ENCODE measurements at places on chromosomes 3 and 15.
A peak's percentile ranks its signal among the peaks of the same experiment; 100 is the strongest.

GRCh38 chr15:77693576-77693975, 60.9 kb upstream of the LINGO1 start:
- no peak for DNase-seq

DNA sequence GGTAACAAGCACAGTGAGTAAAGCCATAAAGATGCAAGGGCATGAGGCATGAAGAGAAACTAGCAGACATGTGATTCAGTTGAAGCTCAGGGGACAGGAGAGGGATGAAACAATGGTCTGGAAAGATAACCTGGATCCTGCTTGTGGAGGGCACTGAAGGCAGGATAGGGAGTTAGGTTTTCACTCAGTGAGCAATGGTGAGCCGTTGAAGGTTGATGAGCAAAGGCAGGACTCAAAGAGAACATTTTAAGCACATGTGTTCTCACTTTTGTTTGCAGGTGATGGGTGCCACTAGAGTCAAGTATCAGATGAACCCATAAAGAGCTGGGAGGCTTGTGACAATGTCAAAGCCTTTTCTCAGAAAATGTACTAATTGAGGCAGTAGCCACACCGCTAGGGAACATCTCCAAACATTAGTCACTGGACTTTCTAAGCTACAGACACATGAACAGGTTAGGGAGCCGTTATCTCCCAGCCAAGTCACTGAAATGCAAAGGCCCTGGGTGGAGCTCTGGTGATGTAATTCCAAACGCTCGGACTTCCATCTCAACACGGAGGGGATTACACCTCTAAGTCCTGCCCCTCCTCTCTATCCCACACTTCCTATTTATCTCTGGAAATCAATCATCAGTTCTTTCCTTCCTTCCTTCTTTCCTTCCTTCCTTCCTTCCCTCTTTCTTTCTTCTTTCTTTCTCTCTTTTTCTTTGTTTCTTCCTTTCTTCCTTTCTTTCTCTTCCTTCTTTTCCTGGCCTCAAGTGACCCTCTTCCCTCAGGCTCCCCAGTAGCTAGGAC, 22.7 kb downstream of the KLHL6 start:
- DNase-seq = no peak

DNA sequence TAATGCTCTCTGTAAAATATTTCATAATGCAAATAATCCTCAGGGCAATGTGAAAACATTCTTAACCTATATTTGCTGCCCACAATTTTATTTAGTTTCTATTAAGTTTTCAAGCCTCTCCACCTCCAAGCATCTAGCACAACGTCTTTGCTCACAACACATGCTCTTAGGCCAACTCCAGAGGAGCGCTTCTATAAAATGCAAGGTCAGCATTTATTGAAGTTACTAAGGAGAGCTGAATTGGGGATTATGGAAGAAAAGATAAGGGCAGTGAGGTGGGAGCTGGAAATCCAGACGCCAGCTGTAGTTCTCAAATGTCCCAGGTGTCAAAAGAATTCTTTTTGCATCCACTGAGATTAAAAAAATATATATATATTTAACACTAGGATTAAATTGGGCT, 996 bp downstream of the RABL3 start:
- no peak for DNase-seq

DNA sequence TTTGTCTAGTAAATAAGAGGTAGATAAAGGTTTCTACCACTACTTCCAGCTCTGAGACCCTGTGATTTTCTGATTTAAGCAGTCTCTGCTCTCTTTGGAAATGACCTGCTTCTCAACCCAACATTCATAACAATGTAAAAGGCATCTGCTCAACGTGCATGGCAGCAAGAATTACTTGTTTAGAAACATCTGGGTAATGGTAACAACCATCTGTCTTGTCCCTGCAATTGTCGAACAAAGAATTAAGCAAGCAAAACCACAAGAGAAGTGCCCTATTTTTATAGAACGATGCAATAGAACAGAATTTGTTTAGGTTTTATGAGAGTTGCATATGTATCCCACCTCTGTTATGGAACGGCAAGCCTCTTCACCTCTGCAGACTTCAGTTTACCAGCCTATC, 7.1 kb upstream of the FSIP1 start:
- DNase-seq = no peak

DNA sequence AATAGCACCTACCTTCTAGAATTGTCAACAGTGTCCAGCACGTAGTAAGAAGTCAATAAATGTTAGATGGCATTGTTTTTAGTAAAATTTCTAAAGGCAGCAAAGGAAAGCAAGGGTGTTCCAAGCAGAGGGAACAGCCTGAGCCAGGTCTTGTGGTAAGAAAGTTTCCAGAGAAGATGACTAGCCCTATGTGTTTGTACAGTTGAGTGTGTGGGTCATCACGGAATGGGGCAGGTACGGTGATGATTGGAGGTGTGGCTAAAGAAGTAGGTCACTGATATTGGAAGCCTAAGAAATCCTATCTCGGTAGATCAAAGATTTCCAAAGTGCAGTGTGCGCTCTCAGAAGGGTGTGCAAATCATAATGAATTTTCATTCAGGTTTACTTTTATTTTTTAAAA, 94.2 kb upstream of the BCL6 start:
- no peak for DNase-seq

- no peak for DNase-seq
Measured at GRCh38 chr15:99174567-99175395, 69.9 kb downstream of the SYNM start.

DNA sequence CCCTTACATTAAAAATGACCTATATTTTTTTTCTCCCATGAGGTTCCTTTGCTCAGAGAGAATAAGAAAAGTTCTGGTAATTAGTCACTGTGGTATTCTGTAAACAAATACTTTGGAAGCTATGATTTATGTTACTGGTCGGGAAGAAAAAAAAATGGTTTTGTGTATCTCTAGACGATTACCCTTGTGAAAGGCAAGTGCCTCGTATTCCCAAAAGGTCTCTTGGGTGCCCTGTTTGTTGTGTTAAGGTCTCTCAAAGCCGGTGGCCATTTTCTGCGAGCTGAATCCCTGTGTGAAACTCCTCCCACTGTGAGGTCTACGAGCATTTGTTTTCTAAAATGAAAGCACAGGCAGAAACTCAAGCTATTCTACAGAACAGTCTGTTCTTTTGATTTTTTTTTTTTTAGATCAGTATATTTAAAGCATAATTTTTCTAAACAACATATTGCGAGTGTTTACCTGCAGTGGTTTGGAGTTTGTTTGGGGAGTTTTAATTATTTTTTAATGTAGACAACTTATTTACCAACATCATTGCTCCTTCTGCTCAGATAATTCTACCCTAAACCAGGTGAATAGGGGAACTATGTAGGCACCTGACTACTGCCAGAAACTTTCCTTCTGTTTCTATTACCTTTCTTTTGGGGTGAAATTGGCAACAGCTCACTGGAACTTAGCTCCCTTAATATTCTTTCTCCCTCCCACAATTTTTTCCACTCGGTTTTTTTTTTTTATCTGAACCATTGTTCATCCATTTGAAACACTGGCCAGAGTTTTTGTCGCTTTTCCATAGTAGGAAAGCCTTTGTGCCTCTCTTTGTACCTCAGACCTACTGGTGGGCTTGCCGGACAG, 44.0 kb downstream of the ZBTB38 start:
- DNase-seq = peak; percentile 86

- DNase-seq = no peak
Measured at GRCh38 chr3:56590814-56591213, 33.8 kb downstream of the CCDC66 start.

- DNase-seq = no peak
Measured at GRCh38 chr3:114101101-114101500, 44.6 kb downstream of the QTRT2 start.

DNA sequence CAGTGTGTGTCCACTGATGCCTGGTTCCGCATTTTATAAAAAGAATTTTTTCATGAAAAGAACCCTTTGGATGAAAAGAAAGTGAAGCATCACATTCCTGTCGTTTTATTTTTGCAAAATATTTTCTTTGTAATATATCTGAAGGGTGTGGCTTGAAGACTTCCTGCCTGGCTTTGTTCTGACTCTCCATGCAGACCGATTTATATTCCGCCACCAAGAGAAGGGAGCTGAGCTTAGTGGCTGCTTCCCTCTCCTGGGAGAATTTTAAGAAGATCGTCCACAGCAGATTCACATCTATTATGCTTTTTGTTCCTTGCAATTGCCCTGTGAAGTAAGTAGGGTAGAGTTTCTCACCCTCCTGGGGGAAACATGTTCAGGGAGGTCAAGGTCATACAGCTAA, 45.2 kb upstream of the UMPS start:
- DNase-seq = no peak

- no peak for DNase-seq
Measured at GRCh38 chr15:25635191-25635590, 196.4 kb upstream of the UBE3A start.

DNA sequence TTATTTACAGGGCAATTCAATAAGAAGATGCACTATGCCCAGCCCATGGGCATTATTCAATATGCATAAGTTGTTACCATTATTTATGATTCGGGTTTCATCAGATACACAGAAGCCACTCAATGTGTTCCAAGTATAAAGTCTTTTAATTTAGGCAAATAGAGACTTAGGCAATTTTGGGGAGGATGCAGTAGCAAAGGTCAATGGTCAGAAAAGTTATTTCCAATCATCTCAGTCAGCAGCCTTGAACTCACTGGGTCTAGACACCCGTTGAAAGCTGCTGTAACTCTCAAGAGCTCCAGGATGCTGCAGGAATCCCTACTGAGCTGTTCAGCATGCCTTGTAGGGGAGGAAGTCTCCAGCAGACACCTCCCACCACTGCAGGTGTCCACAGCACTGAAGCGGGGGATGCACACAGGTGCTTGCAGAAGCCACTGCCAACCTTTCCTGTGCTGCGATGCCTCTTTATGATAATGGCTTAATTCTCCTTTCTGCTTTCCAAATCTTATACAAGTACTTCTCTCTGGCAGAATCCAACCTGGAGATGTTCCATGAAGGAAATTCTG, 155.0 kb upstream of the SUCLG2 start:
- DNase-seq = peak; percentile 11

GRCh38 chr3:123498761-123499160, 49.9 kb upstream of the ADCY5 start:
- DNase-seq = no peak

GRCh38 chr3:142484912-142485435, 37.1 kb upstream of the XRN1 start:
- DNase-seq = no peak

DNA sequence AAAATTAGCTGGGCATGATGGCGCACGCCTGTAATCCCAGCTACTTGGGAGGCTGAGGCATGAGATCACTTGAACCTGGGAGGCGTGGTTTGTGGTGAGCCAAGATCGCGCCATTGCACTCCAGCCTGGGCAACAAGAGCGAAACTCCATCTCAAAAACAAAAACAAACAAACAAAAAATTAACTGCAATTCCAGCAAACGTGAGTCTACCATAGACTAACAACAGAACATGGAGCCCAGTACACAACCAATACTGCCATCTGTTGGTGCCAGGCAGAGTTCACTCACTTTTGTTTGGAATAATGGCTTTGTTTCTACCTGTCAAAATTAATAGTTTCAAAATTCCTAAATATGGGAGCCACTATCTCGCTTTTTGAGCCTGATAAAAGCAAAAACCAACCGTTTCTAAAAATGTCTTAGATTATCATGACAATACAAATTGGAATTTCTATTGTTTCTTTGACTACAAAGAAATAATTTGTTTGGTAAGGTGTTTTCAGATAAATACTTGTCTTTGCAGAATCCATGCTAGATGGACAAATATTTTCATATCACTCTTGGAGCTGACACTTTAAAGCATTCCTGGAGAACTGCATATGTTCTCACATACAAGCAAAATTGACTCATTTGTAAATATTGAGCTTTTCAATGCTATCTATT, 45.0 kb downstream of the GPR176 start:
- peak; percentile 36 for DNase-seq

DNA sequence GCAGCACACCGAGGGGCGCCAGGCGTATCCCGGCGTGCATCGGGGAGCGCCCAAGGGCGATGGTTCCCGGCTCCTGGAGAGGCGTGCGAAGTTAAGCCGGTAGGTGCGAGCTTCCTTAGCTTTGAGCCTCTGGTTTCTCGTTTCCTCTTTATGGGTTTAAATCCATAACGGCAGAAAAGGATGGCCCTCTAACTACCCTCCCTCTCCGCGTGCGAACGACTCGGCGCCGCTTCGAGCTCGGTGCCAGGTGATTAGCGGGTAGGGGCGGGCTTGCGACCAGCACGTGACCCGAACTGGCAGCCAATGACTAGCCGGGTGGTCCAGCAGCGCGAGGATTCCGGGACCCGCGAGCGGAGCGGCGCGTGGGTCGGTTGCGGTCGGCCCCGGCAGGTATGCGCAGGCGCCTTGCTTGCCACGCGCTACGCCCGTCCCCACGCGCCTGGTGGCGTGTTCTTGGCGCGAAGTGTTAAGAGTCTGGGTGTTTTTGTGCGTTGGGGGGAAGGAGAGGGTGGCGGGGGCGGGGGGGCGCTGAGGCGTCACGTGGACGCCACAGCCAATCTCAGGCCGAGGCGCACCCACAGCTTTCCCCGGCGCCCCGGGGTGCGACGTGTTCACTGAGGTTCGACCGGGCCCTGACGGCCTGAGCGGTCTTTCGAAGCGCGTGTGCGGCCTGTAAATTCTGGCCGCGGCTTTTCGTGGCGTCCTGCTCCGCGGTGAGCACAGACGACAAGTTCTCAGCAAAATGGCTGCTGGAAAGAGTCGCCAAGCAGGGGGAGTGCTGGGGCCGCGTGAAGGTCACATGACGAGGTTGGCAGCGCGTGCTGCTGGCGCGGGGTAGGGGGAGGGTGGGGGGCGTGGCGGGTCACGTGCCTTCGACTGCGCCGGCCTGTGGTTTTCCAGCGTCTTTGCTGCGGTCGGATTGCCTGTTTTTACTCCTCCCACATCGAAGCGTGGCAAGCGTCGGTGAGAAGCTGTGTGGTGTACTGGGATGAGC, 38.7 kb upstream of the MGA start:
- peak; percentile 84 for DNase-seq

DNA sequence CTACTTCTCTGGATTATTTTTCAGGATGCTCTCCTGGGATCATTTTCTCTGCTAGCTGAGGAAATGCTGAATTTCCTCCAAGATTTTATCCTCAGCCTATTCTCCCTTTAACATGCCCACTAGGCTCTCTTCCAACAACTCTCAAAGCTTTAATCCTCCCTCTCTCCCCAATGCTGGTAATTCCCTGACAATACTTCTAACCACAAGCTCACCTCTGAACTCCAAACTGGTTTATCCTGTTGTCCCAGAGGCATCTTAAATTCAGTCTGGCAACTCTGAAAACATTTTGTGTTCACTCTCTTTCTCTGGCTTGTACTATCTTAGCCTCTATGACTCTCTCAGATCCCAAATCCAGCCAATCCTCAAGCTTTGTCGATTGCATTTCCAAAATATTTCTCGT, 490.3 kb downstream of the MECOM start:
- DNase-seq = no peak

Data from NCI-H2081 (cell line).